ENCODE measurements at places on chromosomes 5 and 9.
A peak's percentile ranks its signal among the peaks of the same experiment; 100 is the strongest.

DNA sequence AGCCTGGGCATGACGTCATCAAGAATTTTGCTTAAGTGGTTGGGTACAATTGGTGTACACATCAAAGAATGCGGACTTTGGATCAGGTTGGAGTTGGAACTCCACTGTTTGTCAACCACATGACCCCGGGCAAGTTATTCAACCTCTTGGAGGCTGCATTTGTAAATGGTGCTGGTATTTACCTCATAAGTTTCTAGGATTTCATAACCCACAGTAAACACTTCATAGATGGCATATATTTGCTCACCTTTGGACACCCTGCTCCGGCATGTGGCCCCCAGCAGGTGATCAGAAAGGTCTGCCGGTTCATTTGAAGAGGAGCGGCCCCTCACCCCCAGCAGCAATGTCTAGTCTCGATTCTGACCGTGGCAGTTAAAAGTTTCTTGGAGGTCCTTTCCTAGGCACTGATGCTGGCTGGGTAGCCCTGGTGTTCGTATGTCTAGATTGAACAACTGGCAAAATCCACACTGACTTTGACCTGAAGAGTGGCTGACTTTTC, 60.6 kb downstream of the IL6ST start:
- DNase-seq = no peak

GRCh38 chr9:72583370-72583769, 62.0 kb downstream of the TMC1 start:
- DNase-seq = no peak

DNA sequence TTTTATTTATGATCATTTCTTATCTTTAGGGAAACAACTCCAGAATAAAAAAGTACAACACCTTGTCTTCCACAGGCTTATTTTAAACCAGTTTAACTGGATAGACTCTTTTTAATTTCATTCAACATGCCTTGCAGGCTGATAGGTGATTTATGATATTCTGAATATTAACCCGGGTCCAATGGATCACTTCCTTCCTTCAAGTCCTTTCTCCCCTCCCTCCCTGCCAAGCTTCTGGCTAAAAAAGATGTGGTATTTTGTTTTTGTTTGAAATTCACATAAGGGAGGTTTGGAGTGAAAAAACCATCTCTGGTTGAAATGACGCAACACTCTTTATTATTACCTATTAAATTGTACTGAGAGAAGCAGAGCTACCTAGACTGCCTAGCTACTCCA, 265.3 kb downstream of the MLLT3 start:
- DNase-seq = no peak

GRCh38 chr9:69951411-69951810, 92.2 kb upstream of the MAMDC2 start:
- DNase-seq = no peak

- no peak for DNase-seq
Measured at GRCh38 chr5:80482578-80482977, 5.3 kb upstream of the FAM151B start.

- DNase-seq = no peak
Measured at GRCh38 chr9:72913382-72914009, 39.4 kb downstream of the ALDH1A1 start.

GRCh38 chr5:132456987-132457361, 33.6 kb downstream of the IRF1 start:
- DNase-seq = no peak

- DNase-seq = no peak
Measured at GRCh38 chr5:22649074-22649473, 204.1 kb downstream of the CDH12 start.

GRCh38 chr5:15056988-15057592, 185.5 kb upstream of the ANKH start:
- no peak for DNase-seq

DNA sequence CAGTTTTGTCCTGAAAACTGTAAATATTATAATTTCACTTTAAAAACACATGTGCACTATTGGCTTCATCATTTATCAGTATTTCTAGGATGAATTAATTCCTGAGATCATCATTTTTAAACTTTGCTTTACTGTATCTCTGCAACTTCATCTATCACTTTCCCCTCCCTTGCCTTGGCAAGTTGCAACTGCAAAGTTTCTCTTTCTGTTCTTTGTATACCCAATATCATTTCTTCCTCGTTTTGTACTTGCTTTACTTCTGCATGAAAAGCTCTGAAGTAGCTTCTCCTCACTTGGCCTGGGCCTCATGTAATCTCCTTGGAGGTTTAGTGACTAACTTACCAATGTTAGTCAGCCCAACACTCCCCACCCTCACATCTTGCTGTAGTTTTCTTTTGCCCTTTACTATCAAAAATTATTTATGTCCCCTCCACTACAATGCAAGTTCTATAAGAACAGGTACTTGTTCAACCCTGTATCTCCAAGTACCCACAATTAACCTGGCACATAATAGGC, 12.8 kb downstream of the C5orf63 start:
- no peak for DNase-seq

GRCh38 chr5:178265746-178266145, 33.1 kb upstream of the PHYKPL start:
- DNase-seq = no peak

GRCh38 chr9:124279531-124280175, 21.9 kb downstream of the NEK6 start:
- DNase-seq = no peak

DNA sequence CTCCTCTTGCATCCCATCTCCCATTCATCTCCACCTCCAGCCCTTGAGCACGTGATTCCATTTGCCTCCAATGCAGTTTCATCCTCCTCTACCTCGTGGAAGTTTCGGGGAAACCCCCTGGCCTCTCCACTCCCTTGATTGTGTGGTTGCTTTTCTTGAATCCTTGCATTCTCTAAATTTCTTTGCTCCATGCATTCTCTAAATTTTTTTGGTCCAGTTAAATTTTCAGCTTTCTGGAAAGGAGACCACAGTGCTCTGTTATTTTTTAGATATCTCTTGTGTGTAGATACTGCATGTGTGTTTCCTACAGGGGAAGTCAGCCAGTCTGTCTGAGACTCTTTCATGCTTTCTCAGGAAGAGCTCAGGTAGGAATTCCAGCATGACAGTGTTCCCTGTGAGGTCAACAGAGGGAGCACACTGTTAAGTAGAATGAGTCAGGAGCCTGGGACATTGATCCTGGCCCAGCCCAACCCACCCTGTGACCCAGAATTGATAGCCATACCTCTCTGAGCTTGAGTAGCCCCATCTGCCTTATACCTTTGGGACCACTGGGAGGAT, 52.8 kb downstream of the AMBP start:
- DNase-seq = no peak

GRCh38 chr5:149317281-149318048, 27.8 kb upstream of the GRPEL2 start:
- DNase-seq = peak; percentile 9

GRCh38 chr5:166938071-166938470, 1353.4 kb upstream of the WWC1 start:
- no peak for DNase-seq

DNA sequence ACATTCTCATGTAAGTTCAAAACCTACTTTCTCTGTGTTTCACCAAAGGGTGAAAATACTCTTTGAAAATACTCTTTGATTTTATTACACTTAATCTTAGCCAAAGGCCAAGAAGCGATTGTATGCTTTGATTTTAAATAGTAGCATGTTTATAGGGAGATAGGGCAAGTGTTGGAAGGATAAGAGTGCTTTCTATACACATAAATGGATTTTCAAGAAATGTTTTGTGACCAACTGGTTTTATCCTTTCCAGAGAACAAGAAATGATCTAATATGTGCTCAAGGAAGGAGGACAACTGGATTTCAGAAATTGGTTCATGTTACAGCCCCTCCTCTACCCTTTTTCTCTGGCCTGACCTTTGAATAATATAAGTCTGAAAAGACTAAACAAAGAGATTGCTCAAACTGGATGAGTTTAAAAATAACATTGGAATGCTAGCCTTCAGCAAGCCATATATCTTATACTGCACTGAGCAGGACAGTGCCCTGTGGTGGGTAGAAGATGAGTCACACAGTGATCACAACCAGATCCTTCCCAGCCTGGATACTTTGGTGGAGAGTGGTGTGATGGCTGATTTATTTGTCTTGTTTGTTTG, 13.1 kb downstream of the PALM2AKAP2 start:
- DNase-seq = no peak

DNA sequence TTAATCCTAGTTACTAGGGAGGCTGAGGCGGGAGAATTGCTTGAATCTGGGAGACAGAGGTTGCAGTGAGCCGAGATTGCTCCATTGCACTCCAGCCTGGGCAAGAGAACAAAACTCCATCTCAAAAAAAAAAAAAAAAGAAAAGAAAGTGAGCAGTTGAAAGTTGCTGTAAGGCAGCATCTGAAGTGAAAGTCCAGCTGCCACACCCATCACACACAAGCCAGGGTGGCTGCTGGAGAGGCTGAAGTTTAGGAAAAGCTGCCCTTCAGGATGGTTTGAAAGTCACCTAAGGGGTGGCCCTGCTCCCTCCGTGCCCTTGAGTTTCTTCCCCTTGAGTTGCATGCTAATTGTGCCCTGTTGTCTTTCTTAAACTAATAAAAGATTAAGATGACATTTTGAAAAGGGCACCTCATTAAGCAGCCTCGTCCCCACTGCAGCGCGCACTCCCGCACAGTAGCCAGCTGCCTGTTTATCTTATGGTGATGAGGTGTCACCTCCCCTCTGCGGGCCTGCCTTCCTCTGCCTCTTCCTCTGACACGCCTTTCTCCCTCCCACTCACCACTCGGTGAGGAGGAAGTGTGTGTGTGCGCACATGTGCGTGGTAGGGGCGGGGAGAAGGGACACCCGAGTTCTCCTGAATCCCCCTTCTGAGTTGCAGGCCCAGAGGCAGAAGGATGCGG, 104.2 kb upstream of the PANK3 start:
- DNase-seq = no peak

- DNase-seq = no peak
Measured at GRCh38 chr5:180806351-180807011, 3.9 kb upstream of the MGAT1 start.

GRCh38 chr5:32455311-32455710, 10.8 kb upstream of the ZFR start:
- no peak for DNase-seq

- DNase-seq = no peak
Measured at GRCh38 chr5:120139039-120139438, 325.1 kb upstream of the PRR16 start.

- no peak for DNase-seq
Measured at GRCh38 chr9:1053282-1053621, 3.1 kb downstream of the DMRT2 start.

- no peak for DNase-seq
Measured at GRCh38 chr5:67047160-67047559, 149.4 kb downstream of the CD180 start.

GRCh38 chr5:137374110-137374714, 124.9 kb downstream of the SPOCK1 start:
- DNase-seq = no peak

DNA sequence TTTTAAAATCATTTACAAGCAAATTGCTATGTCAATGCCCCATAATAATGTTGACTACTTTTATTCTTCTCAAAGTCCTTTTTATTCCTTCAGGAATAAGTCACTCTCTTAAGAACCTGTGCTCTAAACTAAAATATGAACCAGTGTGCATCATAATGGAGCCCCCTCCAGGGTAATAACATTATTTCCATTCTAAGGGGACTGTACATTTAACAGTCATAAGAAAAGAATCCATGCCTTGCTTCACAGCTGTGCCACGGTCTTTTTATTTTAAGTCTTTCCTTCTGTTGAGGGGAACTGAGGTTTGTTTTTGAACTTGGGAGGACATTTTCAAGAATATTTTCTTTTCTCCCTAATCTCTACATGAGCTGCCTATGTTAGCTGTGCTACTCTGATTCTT, 297.6 kb downstream of the MAN2A1 start:
- DNase-seq = no peak

- no peak for DNase-seq
Measured at GRCh38 chr5:85205430-85205829, 820.8 kb upstream of the EDIL3 start.

- DNase-seq = no peak
Measured at GRCh38 chr9:16333691-16334090, 536.8 kb downstream of the BNC2 start.

DNA sequence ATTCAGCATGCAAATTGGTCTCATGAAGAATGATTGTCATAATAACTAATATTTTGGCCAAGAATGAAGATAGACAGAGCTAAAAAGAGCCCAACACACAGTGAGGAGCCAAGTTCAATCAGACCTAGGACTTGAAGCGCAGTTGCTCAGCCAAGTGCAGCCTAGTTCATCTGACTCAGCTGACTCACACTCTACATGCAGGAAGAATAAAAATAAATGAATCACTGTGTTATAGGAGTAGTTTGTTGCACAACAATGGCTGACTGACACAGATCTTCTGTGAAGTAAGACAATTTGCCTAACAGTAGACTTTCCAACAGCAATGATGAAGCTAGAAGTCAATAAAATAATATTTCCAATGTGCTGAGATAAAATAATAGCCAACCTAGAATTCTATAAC, 261.5 kb downstream of the CEMIP2 start:
- no peak for DNase-seq

GRCh38 chr5:58505971-58506640, 14.9 kb downstream of the GAPT start:
- no peak for DNase-seq

GRCh38 chr5:178288401-178289368, 56.1 kb upstream of the PHYKPL start:
- DNase-seq = no peak

- DNase-seq = no peak
Measured at GRCh38 chr5:91098541-91098940, 284.6 kb downstream of the ARRDC3 start.

DNA sequence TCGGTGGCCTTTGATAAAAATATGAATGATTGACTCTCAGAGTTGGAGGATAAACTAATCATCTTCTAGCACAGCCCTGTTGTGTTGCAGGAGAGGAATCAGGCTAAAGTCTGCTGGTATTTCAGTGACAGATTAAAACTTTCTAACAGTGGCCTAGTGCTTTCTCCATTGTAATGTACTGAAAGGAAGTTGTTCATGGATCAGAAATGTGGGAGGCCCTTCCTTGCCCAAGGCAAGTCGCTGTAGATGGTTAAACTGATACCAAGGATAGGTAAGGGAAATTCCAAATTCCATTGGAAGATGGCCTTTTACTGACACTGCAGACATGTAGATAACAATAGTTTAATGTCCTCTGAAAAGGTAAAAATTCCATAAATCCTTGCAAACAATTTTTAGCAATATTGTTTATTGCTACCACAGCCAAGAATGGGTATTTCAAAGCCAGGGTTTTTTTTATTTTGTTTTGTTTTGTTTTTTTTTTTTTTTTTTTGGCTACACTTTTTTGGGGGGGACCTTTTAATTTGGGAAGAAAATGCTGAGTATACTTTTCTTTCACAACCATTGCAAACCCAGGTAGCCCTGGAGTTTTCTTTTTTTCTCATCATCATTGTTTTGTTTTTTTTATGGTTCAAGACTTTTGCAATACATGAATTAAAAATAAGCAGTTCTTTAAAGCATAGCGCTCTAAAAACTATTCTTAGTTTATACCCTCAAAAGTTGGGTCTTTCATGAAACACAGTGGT, 35.5 kb downstream of the WDR36 start:
- no peak for DNase-seq

DNA sequence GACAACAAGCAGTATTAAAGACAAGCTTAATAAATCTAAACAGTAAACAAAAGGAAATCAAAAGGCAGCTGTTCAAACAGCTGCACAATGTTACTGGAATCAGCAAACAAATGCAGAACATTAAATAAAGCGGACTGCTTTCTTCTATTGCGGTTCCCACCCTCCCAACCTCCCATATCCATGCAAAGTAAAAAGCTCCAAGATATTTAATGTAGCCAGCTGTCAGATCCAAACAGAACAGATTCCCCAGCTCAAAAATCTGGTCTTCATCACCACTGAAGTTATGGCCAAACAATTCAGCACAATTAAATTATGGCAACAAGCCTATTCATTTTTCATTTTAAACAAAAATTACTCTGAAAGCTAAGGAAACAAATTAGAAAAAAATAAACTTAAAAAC, 75.9 kb downstream of the SLC38A9 start:
- no peak for DNase-seq
